ENCODE measurements at places on chromosomes 2 and 18. TPM values are rescaled to one million over a fixed set of nuclear protein-coding genes. Genes with fewer than 3 reads are reported as not detected.

DNA sequence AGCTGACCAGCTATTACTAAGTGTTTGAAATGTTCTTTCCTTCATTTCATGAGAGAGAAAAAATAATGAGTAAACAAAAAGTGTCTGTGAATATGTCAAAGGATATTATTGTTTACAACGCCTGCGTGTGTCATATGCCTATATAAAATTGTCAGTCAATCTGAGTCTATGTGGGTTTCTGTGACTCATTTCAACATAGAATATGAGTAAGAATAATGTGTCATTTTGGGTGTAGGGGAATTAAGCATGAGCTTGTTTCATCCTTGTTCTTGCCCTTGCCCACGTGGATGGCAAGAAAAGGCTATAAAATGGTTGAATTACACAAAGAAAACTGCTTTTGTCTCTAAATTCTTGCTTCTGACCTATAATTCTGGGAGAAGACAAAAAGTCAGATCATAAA lies 466.0 kb downstream of the PTH2R start:
- no peak for DNase-seq

DNA sequence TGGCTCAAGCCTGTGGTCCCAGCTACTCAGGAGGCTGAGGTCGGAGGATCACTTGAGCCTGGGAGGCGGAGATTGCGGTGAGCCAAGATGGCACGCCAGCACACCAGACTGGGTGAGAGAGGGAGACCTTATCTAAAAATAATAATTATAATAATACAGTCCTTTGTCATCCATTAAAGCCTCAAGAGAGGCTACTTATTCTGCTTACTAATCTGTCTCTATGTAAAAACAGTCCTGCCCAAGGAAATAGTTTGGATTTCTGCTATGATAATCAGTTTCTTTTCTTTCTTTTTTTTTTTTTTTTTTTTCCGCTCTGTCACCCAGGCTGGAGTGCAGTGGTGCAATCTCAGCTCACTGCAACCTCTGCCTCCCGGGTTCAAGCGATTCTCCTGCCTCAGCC lies 228.3 kb downstream of the C1D start:
- DNase-seq, result no peak

DNA sequence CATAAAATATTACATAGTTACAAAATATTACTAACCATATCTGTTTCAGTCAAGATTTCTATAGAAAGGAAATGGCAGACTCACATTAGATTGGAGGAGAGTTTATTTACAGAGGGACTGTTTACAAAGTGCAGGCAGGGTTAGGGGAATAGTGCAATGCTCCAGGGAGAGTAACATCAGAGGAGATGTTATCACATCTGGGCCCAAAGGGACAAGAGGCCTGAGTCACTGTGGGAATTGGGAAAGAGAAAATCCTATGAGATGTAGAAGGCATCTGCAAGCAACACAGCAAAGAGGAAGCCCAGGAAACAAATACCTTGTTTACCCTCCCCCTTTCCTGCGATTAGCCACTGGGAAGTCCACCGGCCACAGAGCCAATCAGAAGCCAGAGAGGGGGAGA lies 227.3 kb upstream of the TANK start:
- no peak for DNase-seq

DNA sequence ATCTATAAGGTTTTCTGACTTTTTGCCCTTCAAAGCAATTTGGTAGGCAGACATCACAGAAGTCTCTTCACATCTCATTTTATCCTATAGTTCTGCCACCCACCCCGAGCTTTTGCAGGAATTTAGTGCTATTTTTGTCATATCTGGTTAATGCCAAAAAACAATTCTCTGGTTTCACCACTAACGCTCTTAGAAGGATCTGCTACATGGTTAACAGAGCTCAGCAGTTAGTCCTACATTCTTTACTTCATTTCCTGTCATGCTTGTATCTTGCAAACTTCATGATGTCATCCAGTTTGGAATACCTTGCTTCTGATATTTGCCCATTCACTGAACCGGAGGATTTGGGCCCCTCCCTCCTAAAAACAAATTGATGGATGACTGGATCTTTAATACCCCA lies 116.8 kb upstream of the SERPINE2 start:
- DNase-seq, result no peak

Gene CDK15
- 0.16 TPM for total RNA-seq

Gene TSGA10
- total RNA-seq, result 3.1 TPM

All from left ventricle myocardium inferior (tissue), 1 donor.